ENCODE measurements at places on chromosomes 13 and 19.

- no peak for DNase-seq
These were observed 69.0 kb upstream of the NPAS1 start for GRCh38 chr19:46950526-46951170.

DNA sequence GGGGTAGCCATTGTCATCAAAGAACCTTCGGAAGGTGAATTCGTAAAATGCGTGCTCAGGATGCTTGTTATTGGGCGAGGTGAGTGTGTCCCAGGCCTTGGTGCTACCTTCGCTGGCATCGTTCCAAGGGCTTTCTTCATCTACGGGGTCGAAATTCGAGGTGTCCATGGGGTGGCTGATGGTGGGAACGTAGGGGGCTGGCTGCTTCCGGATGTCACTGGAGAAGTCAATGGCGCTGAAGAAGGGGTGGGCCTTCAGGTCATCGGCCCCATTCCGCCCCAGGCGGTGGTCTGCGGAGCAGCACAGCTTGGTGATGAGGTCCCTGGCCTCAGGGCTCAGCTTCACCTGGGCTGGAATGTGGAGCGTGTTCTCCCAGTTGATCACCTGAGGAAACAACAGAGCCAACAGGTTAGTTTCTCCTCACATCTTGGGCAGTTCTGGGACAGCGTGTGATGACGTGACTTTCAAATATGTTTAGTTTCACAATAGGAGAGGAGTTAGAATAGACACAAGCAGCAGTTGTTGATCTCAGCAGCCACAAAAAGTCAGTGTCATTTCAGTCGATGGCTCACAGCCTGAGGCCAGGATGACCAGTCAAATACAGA is 72.5 kb upstream of the XPO4 start:
- DNase-seq = no peak

- no peak for DNase-seq
These were observed 244.2 kb downstream of the NHLRC3 start for GRCh38 chr13:39282400-39282972.

GRCh38 chr19:2034729-2035589 is 16.1 kb downstream of the MKNK2 start:
- DNase-seq = no peak
